ENCODE measurements at places on chromosomes 2 and 18. TPM values are rescaled to one million over a fixed set of nuclear protein-coding genes. Genes with fewer than 3 reads are reported as not detected.

EXOC6B gene
- 24.5 TPM for total RNA-seq

IL37 gene
- not detected for total RNA-seq

SNTG2 gene
- total RNA-seq = 2.1 TPM

COLEC12 gene
- total RNA-seq = 56.9 TPM

NAT8 gene
- total RNA-seq = not detected

KRCC1 gene
- 24.2 TPM for total RNA-seq

NCKAP1 gene
- 209 TPM for total RNA-seq

TFCP2L1 gene
- total RNA-seq = not detected

LAMA3 gene
- total RNA-seq = 8.3 TPM

MEIS1 gene
- 15.9 TPM for total RNA-seq

TNS1 gene
- total RNA-seq = 45.7 TPM

MFSD6 gene
- 13.6 TPM for total RNA-seq

KYNU gene
- total RNA-seq = 10.9 TPM

IL1RL1 gene
- 0.29 TPM for total RNA-seq

INO80D gene
- 10.6 TPM for total RNA-seq

SCN3A gene
- total RNA-seq = 0.59 TPM

CPLX4 gene
- total RNA-seq = not detected

HOXD12 gene
- total RNA-seq = not detected

DPYSL5 gene
- total RNA-seq = not detected

RAB27B gene
- 99.0 TPM for total RNA-seq

TNP1 gene
- total RNA-seq = not detected

PFN4 gene
- not detected for total RNA-seq

MC4R gene
- not detected for total RNA-seq

DHX57 gene
- total RNA-seq = 28.0 TPM

CNDP1 gene
- not detected for total RNA-seq

GPAT2 gene
- 2.2 TPM for total RNA-seq

BUB1 gene
- total RNA-seq = 7.1 TPM

MROH2A gene
- total RNA-seq = not detected

PLCD4 gene
- 2.5 TPM for total RNA-seq

LOXL3 gene
- total RNA-seq = 97.4 TPM

ADGRF3 gene
- total RNA-seq = under 0.01 TPM

CABLES1 gene
- 16.8 TPM for total RNA-seq

POTEE gene
- not detected for total RNA-seq

DAPL1 gene
- total RNA-seq = not detected

LINC00305 gene
- not detected for total RNA-seq

CD8A gene
- total RNA-seq = not detected

TEX44 gene
- not detected for total RNA-seq
